ENCODE measurements at places on chromosomes 5 and 9.

DNA sequence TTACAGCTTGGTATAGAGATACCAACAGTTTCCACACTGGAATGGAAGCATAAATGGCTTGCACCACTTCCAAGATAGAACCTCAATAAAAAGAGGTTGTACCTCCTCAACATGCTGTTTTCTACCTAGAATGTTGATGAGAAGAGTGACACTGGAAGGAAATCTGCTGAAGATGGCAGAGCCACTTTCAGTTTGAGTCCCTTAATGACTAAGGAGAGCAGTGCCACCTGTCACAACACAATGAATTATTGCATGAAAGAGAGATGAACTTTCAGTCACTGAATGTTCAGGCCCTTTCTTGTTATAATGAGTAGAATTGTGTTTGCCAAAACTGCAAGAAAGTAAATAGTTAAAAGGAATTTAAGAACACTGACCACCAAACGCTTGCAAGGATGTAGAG is 958.5 kb downstream of the DTWD2 start:
- no peak for DNase-seq

DNA sequence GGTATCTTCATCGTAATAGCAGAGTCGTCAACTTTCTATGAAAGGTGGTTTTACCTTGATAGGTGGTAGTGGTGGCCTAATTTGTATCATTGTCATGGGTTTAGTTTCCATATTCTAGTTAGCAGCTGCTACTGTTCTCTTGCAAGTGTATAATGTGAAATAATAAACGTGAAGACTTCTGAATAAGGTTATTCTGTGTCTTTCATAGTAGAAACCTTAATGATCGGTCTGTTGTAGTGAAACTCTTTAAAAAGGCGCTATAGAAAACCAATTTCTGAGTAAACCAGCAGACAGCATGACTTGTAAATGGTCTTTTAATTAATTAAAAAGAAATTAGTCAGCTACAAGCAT is 1.6 kb downstream of the SET start:
- no peak for DNase-seq

DNA sequence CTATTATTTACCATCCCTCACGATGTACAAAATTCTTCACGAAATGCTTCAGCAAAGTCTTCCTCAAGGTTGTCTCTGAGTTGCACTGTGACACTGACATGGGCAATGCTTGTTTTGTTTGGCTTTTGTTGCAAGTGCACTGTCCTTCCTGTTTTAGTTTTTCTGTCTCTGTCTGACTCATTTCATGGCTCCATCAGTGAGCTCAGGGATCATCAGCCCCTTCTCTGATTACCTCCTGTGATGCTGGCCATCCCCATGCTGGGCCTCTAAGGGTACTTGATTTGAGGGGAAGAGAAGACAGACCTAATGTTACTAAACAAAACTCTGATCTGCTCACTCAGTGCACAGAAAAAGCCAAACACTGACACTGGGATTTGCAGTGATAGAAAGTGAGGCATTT is 37.6 kb upstream of the STX17 start:
- no peak for DNase-seq

GRCh38 chr9:127503947-127504886 is 52.9 kb downstream of the LRSAM1 start:
- DNase-seq = peak; percentile 85

GRCh38 chr5:64792469-64792868 is 23.7 kb downstream of the CWC27 start:
- DNase-seq = no peak

- DNase-seq = no peak
These were observed 47.3 kb upstream of the TRMT10B start for GRCh38 chr9:37706290-37706689.

DNA sequence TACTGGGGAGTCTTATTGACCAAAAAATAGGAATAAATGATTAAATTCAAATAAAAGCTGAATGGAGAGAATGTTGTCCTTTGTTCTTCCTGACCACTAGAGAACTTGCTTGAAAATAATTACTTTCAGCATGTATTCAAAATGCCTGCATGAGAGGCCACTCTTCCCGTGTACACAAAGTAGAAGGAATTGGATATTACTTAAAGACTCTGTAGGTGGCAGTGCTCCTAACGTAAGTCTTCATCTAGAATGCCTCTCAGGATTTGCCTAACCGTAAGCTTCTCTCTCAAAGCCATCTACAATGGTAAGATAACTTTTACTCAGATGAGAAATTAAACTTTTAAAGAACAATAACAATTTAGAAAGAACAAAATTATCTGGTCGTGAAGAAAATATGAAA is 620.0 kb upstream of the CCNG1 start:
- no peak for DNase-seq

GRCh38 chr5:108367679-108368334 is 14.1 kb downstream of the FBXL17 start:
- DNase-seq = no peak

Measured in stimulated activated CD4-positive, alpha-beta T cell treated with anti-CD3 and anti-CD28 coated beads, Interleukin-15, amount 100 ng/mL, for 24 hours (primary cell).